ENCODE measurements at places on chromosomes 3 and 15. TPM values are rescaled to one million over a fixed set of nuclear protein-coding genes. Genes with fewer than 3 reads are reported as not detected.

The CDC25A gene
- total RNA-seq, result 2.9 TPM

The SPSB4 gene
- 0.50 TPM for total RNA-seq

- no peak for DNase-seq
These were observed 53.0 kb downstream of the DZIP3 start for GRCh38 chr3:108642526-108642925.

GRCh38 chr3:48367201-48367600 lies 4.8 kb upstream of the FBXW12 start:
- DNase-seq, result no peak

The TTLL13 gene
- total RNA-seq, result not detected

GRCh38 chr3:119305286-119305685 lies 11.1 kb downstream of the ARHGAP31 start:
- DNase-seq, result no peak

DNA sequence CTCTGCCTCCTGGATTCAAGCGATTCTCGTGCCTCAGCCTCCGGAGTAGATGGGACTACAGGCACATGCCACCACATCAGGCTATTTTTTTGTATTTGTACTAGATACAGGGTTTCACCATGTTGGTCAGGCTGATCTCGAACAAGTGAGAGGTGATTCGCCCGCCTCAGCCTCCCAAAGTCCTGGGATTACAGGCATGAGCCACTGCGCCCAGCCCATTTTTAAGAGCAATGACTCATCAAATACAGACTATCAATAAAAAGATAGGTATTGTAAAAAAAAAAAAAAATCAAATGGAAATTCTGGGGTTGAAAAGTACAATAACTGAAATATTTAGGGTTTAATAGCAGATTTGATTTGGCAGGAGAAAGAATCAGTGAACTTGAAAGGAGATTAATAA lies 129.0 kb downstream of the TJP1 start:
- DNase-seq, result no peak

The ALDH1A2 gene
- total RNA-seq, result 172 TPM

DNA sequence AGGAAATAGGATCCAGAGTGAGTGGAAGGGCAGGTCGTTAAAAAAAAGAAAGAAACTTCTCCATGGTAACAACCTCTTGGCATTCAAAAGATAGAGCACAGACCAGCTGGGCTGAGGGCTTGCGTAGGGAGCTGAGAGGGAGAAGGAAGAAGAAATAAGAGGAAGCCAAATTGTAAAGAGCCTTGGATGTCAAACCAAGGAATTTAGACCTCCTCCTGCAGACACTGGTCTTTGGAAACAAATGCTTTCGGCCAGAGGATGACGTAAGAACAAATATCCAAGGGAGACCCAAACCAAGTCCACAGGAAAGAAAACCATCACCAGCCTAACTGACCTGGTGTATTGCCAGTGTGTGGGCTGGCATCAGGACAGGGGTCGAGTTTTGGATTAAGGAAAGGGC lies 155.2 kb downstream of the UACA start:
- no peak for DNase-seq

The CSPG4 gene
- total RNA-seq, result 50.4 TPM

DNA sequence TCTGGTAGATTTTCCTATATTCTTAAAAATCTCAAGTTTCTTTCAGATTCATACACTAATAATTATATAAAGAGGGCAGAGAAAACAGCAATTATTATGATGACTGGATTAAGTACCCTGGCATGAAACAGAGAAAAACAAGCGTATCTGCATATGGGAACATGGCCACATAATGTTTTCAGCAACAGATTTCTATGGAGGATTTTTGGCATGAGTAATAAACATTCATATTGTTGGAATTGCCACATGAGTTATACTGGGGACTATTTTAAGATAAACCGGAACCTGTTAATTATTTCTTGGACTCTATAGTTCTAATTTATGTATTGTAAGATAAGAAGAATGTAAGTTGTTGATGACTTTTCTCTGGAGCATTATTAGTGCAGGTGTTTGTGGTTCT lies 112.7 kb downstream of the OXSM start:
- DNase-seq, result no peak

The OR5K2 gene
- not detected for total RNA-seq

The SLC12A8 gene
- total RNA-seq, result 65.3 TPM

DNA sequence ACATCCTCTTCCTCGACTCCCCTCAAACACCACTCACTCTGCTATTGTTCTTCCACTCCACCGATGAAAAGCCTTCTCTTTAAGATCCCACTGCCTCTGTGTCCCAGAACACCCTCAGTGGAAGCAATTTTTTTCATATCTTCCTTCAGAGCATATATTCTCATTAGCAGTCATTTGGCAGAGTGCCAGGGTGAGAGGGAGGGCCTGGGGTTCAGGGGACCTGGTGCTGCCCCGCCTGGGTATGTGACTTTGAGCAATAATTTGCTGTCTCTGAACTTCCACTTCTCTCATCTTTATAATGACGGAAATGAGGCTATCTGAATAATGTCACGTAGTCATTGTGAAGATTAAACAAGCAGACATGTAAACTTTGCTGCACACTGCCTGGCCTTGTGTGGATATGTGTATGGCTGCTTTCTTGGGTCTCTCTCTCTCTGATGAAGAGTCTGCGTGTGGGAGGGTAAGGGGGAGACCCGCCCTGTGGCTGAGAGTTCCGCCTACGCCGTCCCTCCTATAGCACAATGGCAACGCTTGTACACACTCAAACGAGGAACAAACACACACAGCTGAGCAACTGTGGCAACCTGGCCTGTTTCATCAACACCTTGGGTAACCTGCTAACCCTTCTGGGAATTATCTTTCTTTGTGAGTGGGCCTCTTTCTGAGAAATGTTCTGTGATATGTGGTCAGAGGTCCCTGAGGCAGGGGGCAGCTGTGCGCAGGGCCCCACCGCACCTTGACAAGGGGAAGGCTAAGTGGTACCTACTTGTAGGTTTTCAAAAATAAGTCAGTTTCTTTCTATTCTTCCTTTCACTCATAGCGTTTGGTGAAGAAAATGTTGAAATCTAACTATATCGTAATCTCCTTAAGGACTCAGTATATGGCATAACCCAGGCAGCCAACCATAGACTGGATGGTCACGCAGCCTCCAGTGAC lies 369.8 kb downstream of the SV2B start:
- no peak for DNase-seq

Measured in omental fat pad (tissue), 4 donors.